HFFc6 (cell line): ENCODE measurements at places on chromosomes 1 and 21. TPM values are rescaled to one million over a fixed set of nuclear protein-coding genes. Genes with fewer than 3 reads are reported as not detected.

DNA sequence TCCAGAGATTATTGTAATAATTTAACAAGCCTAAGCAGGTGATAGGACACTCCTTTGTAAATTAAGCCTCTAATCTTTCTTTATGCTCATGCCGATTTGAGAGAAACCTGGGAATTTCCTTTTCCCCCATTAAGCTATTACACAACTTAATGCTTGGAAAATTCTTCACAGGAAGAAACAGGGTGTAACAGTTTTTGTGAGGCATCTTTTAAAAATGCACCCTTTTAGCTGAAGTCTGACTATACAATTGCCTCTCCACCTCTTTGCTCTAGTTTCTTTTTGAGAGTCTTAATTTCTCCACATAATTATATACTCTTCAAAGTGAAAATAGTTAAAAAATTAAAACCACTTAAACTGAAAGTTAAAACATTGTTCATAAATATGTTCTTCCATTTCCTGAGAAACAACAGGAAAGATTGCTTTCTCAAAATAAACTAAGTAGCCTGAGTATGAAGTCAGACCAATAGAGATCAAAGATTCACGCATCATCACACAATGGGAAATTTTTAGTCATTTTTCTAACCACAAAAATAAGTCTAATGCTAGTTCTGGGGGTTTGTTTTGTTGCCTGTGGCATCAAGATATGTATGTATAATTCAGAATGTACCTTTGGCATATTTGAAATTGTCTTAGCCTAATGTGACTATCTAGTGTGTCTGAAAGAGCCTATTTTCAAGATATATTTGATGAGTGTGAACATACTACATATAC, 34.7 kb downstream of the LRRC8D start:
- H3K4me3 ChIP-seq = no peak overlapping the region
- H3K27ac ChIP-seq = no peak overlapping the region
- peak; percentile 47 for DNase-seq
- H3K4me1 ChIP-seq = peaks cover 8% of the 10 kb centered on the region

GRCh38 chr1:41383094-41383852, 22.0 kb downstream of the FOXO6 start:
- peaks cover 10% of the 10 kb centered on the region; the same call in 1 of the 2 replicates for H3K4me1 ChIP-seq
- H3K36me3 ChIP-seq = no peaks in the 10 kb centered on the region
- DNase-seq = no peak
- no peak overlapping the region for H3K27ac ChIP-seq
- peaks cover 50% of the 10 kb centered on the region for H3K27me3 ChIP-seq

GRCh38 chr1:145714524-145715111, 4.7 kb upstream of the CD160 start:
- H3K4me3 ChIP-seq = no peak overlapping the region
- H3K27me3 ChIP-seq = no peaks in the 10 kb centered on the region; the same call in 1 of the 2 replicates
- no peak for DNase-seq
- peaks cover 51% of the 10 kb centered on the region for H3K4me1 ChIP-seq

DNA sequence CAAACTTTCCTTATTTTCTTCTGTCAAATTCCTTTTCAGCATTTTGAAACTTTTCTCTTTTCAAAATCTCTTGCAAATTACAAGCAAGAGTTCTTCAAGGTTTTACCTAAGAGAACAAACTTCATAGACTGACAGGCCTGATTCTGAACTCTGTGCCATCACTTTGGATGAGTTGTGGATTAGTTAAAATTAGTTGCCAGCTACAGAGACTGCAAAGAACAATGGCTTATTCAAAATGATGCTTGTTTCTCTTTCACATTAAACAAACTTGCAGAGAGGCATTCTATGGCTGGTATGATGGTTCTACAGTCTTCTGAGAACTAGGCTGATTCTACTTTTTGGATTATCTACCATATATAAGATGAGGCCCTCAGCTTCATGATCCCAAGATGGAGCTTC, 3.8 kb downstream of the LRRC8B start:
- peaks cover 10% of the 10 kb centered on the region for H3K27me3 ChIP-seq
- no peak for DNase-seq
- no peaks in the 10 kb centered on the region for H3K36me3 ChIP-seq
- peaks cover 6% of the 10 kb centered on the region; the same call in 1 of the 2 replicates for H3K4me1 ChIP-seq
- H3K4me3 ChIP-seq = no peak overlapping the region
- H3K27ac ChIP-seq = no peak overlapping the region

GRCh38 chr1:9724706-9725476, 73.4 kb downstream of the PIK3CD start:
- peaks cover 2% of the 10 kb centered on the region for H3K27me3 ChIP-seq
- H3K27ac ChIP-seq = no peak overlapping the region
- H3K36me3 ChIP-seq = peaks cover 19% of the 10 kb centered on the region
- H3K4me3 ChIP-seq = no peak overlapping the region

- no peak overlapping the region for H3K4me3 ChIP-seq
- H3K4me1 ChIP-seq = peaks cover 7% of the 10 kb centered on the region; the same call in 1 of the 2 replicates
- H3K36me3 ChIP-seq = no peaks in the 10 kb centered on the region; the same call in 1 of the 2 replicates
- peak; percentile 23 for DNase-seq
- H3K27me3 ChIP-seq = no peaks in the 10 kb centered on the region; the same call in 1 of the 2 replicates
- H3K27ac ChIP-seq = no peak overlapping the region
Observed at GRCh38 chr1:239456788-239457187, 70.4 kb downstream of the CHRM3 start.

DNA sequence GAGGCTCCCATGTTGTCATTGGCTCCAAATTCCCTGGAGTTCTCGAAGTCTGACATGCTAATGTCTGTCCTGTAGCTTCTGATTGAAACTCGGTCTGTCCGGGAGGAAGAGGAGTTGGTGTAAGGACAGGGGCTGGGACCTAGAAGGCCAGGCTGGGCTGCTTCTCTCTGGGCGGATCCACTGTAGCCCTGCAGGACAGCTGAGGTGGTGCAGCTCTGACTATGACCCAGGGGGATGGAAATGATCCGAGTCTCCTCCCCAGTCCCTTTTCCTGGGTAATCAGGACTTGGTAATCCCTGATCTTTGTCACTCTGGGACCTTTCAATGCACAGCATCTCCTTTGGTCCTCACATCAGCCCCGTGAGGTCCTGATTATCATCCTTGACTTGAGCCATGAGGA, 10.0 kb upstream of the FCMR start:
- no peak for DNase-seq
- no peaks in the 10 kb centered on the region; the same call in none of the 2 replicates for H3K27me3 ChIP-seq
- peaks cover 12% of the 10 kb centered on the region for H3K4me1 ChIP-seq
- no peak overlapping the region for H3K27ac ChIP-seq
- no peaks in the 10 kb centered on the region for H3K36me3 ChIP-seq

DNA sequence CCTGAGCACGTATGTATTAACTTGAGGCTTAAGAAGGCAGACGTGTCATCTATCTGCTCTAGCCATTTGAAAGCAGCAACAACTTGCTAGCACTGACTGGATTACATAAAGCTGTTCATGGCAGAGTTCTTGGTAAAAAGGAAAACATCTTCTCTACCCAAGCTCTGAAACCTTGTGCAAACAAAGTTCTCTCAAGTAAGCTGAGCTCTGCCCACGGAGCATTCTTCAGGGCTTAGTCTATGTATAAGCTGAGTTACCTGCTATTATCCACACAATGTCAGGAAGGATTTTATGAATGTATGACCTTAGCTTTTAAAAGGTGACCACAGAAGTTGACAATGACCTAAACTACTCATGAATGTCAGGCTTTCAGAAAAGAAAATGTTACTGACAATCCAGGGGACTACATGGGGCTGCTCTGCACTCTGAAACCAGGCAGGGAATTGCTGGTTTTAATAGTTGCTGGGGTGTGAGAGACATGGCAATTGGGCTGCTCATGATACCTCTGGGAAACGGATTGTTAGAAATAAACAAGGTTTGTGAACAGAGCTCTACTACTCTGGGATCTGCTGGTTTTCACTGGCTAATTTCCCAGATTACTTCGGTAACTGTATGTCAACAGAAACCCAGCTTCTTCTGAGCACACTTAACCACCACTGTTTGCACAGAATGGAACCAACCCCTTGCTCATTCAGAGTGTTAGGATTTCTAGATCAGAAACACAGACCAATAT, 29.6 kb upstream of the CCN1 start:
- DNase-seq = peak; percentile 71
- H3K27me3 ChIP-seq = peaks cover 33% of the 10 kb centered on the region
- peak overlapping the region; percentile 78 for H3K27ac ChIP-seq
- peak overlapping the region; percentile 56 for H3K4me3 ChIP-seq
- H3K4me1 ChIP-seq = peaks cover 99% of the 10 kb centered on the region

DNA sequence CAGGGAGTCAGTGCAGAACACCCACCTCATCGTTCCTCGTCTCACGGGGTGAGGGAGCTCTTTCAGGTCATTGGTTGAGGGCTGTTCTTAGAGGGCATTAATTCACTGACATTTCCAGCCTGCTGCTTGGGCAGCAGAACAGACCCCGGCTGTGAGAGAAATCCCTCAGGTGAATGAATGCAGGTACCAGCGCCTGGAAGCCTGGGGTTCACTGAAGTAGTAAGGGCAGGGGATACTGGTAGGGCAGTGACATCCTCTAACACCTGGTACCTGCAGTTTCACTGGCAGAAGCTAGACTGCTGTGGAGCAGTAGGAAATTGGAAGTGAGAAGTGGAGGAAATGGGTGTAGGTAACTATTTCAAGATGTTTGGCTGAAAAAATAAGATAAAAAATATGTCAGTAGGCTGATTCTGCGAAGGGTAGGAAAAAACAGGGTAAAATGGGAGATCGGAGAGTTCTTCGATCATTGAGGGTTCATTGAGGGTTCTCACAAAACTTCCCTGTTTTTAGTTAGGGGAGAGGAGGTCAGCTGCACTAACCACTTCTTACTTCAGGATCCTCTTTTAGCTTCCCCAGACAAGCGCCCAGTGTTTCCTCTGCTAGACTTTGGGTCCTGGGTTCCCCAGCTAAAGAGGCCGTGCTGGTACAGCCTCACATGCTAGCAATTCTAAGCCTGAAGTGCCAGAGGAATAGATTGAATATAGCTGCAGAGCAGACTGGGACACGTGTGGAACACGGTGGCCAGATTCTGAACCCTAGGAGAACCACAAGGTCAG, 55.2 kb downstream of the RNF220 start:
- peaks cover 34% of the 10 kb centered on the region for H3K27me3 ChIP-seq
- peaks cover 4% of the 10 kb centered on the region; the same call in 1 of the 2 replicates for H3K36me3 ChIP-seq
- no peak overlapping the region for H3K4me3 ChIP-seq
- H3K4me1 ChIP-seq = peaks cover 9% of the 10 kb centered on the region

- H3K27me3 ChIP-seq = peaks cover 3% of the 10 kb centered on the region
- H3K4me3 ChIP-seq = no peak overlapping the region
- DNase-seq = no peak
- no peaks in the 10 kb centered on the region for H3K4me1 ChIP-seq
- no peak overlapping the region for H3K27ac ChIP-seq
Observed at GRCh38 chr21:31893851-31894415, 21.1 kb downstream of the HUNK start.

FCRLA gene
- 3.4 to 5.1 TPM (median 4.0 TPM) in 3 replicates for total RNA-seq
